ENCODE measurements at places on chromosomes 11 and 22. TPM values are rescaled to one million over a fixed set of nuclear protein-coding genes. Genes with fewer than 3 reads are reported as not detected.
A peak's percentile ranks its signal among the peaks of the same experiment; 100 is the strongest.

C1QTNF4 gene
- not detected for total RNA-seq

CEP126 gene
- total RNA-seq = 0.51 TPM

DNA sequence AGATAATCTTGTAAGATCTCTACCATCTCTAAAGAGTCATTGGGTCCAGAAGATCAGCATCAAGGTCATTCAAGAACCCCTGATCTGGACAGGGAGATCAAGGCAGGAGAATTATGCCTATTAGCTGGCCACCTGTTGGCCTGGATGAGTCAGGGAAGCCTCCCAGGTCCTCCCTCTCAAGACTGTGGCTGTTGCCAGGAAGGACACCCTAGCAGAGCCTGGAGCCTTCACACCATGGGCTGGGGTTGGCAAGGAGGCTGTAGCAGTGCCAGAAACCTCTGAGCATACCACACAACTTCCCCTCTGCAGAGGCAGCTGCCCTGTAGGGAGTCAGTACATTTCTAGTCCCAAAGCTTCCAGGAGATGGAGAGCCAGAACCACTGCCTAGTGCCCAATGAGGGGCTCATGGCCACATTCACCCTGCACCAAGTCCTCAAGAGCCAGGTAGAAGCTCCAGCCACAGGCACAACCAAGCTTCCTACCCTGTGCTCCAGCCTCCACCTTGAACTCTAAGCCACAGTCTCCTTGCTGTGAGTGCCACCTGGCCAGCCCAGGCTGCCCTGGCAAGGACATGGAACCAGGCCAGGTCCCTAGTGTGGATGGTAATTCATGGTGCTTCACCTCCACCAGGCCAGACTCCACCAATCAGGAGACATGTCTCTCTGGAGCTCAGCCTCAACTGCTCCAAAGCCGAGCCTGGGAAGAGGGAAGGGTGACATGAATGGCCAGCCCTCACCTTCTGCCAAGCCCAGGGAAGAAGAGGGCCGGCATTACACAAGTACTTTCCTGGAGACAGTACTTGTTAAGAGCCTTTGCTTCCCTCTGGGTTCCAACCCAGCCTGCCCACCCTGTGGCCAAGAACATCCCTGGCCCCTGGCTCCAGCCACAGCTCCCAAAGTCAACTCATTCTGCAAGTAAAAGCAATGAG lies 124.3 kb downstream of the BUD13 start:
- no peak for DNase-seq

DNA sequence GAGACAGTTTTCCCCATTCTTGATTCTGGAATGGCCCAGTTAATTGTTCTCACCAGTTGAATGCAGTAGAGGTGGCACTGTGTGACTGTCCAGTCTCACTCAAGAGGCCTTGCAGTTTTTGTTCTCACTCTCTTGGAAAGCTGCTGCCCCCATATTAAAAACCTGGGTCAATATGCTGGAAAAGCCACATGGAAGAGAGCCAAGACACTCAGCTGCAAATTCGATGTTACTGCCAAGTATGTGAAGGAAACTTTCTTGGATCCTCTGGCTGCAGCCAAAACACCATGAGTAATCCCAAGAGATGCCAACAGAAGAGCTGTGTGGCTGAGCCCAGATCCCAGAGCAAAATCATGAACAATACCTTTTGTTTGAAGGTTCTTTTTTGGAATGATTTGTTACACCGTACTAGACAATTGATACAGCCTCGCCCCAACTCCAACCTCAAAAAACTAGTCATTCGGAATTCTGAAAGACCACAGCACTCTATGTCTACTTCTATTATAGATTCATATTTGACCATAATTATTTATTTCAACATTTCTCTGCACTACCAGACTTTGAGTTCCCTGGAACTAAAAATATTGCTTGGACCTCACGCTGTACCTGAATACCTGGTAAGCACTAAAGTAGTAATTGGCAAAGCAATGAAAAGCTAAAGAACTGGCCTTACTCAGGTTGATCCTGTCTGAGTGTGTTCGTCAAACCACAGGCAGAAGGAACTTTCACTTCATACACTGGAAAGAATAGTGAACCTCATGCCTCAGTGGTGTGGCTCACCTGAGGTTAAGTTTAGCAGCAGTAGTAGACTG lies 378.8 kb downstream of the ETS1 start:
- DNase-seq = peak; percentile 96

DNA sequence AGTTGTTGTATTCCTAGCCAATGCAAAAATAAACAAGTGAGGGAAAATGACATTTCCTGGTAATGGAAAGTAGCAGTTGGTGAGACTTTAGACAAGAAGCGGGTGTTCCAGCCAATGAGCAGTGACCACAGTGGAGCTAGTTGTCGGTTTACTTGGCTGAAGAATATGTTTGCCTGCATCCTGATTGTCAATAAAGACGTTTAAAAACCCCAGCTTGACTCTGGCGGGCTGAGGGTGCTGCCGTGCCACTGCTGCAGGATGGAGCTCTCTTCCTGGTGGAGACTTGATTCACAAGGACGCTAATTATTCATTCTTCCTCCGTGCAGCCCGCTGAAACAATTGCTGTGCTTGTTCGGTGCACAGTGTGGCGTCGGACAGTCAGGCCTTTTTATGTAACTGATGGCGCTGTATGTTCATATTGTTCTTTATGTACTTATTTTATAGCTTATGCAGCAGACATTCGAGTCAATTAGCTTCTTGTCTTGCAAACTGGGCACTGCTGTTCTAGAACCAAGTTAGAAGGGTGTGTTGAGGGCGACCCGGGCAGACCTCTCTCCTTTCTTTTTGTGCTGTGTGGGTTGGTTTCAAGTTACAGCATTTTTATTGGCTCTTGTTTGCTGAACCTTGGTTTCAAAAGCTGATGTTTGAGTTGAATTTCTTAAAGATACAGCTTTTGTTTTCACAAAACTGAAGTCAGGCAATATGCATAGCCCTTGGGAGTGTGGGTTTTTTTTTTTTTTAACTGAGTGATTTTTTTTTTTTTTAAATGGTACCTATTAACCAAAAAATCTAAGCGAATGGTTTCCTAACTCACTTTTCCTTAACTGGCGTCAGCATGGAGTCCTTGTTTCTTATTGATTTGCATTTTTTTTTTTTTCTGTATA lies 153.9 kb downstream of the TEAD1 start:
- peak; percentile 82 for DNase-seq

DNA sequence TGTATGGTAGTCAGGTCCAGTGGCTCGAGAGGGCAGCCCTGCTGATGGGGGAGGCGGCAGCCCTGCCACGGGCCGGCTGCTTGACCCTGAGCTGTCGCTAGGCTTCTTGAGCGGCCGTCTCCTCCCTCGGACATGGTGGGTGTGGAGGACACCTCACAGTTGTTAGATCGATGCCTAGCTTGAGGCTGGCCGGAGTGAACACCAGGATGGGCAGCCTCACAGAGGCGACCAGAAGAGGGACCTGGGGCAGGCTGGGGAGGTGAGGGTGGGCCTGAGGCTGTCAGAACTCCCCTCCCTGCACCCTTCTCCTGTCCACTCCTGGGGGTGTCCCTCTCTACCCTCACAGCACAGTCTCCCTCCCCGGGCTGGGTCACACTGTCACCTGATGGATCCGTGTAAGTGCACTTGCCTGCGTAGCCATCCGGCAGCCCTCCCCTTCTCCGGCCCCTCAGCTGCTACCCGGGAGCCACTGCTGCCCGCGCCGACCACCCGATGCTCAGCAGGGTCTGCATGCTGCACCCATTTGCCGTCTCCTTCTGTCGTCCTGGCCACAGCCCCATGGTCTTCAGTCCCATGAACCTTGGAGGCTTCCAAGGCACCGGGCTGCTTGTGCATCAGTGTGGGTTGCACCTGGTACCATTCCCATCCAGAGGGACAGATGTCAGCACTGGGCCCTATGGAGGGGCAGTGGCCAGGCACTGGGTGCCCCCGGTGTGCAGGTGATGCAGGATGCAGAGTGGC lies 394.1 kb downstream of the TBC1D22A start:
- DNase-seq = no peak

DNA sequence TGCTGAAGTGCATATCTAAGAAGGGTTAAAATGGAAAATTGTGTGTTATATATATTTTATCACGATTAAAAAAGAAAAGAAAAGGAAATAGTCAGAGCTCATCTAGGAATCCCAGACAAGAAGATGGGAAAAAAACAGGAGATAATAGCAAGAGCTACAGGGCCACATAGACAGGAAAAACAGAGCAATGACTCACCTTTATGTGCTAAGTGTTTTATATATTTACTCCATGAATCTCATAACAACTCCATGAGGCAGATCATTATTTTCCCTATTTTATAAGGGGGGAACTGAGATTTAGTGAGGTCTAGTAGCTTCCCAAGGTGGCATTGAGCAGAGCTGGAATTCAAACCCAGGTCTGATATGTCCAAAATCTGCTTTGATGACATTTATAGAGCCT lies 18.1 kb upstream of the ELF5 start:
- DNase-seq = no peak

DNA sequence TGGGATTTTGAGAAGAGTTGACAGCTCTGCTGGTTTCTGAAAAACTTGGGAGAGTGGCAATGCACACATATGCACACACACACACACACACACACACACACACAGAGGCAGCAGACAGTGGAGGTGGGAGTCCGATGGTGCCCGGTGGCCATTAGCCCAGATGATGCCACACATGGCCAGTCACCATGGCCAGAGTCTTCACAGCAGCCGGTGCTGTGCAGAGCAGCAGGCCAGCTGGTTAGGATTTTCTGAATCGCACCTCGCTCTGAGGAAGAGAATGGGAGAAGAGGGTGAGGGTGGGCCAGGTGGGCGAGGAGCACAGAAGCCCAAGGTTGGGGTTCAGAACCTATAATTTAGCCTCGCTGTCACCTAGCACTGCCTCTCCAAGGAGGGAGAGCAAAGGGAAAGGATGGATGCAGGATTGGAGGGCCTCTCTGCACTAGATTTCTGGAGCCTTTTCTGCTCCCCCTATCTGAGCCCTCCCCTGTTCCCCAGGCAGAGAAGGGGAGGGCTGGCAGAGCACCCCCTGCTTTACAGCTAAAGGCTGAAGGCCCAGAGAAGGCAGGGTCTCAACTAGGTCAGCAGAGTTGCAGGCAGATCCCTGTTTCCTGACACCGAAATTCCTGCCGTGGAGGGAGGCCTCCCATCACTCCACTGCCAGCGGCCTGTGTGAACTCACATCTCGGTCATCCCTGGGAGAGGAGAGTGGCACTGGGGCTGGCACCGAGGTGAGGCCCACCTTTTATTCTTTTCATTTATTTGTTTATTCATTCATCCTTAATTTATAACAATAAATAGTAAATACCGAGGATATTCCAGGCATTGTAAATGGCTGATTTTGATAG lies 25.8 kb upstream of the FXYD6 start:
- no peak for DNase-seq

GRCh38 chr22:32378707-32379272 lies 21.1 kb downstream of the RFPL3 start:
- peak; percentile 53 for DNase-seq

- peak; percentile 84 for DNase-seq
Observed at GRCh38 chr11:72724851-72725723, 27.1 kb downstream of the ARAP1 start.

DNA sequence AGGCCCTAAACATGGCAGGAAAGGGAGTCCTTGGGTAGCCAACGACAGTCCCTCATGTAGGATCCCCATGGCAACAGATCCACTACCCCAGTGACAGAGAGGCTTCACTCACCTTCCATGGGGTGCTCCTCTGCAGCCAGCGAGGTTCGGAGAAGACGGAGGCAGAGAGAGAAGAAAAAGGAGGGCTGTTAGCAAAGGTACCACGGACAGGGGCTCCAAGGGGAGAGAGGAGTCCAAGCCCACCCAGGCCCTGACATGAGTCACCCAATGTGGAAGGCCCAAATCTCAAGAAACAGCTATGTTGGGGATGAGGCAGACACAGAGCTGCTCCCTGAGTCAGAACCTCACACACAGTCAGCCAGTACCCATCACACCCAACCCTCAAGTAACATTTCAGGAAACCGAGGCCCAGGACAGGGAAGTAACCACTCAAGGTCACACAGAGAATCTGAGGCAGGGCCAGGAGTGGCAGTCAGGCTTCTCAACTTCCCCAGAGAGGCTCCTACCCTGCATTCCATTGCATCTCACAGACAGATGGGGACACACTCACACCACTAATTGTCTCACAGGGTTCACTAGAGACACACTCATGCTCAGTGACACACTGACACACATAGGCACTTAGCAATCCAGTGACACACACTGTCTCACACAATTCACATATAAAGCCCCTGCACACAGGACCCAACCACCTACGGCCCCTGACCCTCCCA lies 25.2 kb downstream of the NRXN2 start:
- no peak for DNase-seq

GRCh38 chr11:77457340-77457739 lies 16.6 kb downstream of the PAK1 start:
- no peak for DNase-seq

DNA sequence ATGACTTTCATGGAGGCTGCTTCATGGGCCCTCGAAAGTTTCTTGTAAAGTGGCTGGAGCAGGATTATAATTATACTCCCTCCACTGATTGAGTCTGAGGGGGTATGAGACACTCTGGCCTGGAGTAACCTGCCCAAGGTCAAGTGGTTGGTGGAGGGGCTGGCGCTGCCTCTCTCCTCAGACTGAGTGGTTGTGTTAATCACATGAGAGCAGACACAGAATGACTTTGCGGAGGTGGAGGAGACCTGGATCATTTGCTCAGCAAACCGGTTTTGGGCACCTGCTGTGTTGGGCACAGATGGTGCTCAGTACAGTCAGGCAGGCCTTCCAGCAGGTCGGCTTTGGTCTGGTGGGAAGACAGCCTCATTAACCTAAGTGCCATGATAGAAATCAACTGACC lies 11.8 kb downstream of the BCR start:
- no peak for DNase-seq

DNA sequence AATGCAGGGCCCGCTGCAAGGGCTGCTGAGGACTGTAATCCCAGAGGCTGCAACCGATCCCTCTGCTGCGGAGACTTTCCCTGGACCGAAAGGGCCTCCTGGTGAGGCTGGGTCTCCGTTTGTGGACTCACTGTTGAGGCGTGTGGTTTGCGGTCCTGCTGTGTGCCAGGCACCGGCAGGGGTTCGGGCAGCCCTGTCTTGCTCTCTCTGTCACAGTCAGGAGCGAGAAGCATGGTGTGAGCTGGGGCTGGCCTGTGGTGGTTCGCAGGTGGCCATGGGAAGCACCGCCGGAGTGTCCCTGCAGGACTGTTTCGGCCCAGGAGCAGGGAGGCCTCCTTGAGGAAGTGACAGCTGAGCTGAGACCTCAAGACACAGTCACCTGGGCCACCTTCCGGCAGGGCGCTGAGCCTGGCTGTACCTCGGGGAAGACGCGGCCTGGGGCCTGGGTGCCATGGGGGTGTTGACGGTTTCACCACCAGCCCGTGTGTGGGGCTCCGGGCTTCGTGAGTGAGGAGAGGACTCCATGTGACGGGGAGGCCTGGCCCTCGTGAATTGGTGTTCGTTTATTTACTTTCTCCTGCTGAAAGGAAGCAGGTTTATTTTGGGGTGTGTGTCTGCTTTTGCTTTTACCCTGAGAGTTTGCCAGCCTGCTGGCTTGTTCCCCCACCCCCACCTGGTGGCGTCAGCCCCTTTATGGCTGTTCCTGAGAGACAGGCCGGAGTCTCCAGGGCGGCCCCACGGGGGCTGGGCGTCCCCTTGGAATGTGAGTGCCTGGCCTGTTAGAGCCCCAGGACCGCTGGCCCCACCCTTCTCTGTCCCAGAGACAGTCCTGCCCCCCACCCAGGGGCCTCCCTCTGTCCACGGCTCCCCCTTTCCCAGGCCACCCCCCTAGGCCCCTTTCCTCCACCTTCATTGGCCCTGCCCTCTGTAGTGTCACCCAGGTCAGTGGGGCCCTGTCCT lies 122.5 kb downstream of the KCNQ1OT1 start:
- DNase-seq = no peak
